Activated CD8-positive, alpha-beta memory T cell treated with anti-CD3 and anti-CD28 coated beads, Interleukin-2, amount 10 ng/mL, durations not matched to agents 7 days and 5 days (primary cell): ENCODE measurements at places on chromosomes 5 and 9. TPM values are rescaled to one million over a fixed set of nuclear protein-coding genes. Genes with fewer than 3 reads are reported as not detected.
A peak's percentile ranks its signal among the peaks of the same experiment; 100 is the strongest.

Gene LRRTM2
- not detected for total RNA-seq

- H3K4me1 ChIP-seq, result peaks cover 11% of the 10 kb centered on the region
- no peak overlapping the region for H3K4me3 ChIP-seq
- no peaks in the 10 kb centered on the region for H3K36me3 ChIP-seq
Observed at GRCh38 chr5:180869587-180869986, 8.5 kb upstream of the ZFP62 start.

DNA sequence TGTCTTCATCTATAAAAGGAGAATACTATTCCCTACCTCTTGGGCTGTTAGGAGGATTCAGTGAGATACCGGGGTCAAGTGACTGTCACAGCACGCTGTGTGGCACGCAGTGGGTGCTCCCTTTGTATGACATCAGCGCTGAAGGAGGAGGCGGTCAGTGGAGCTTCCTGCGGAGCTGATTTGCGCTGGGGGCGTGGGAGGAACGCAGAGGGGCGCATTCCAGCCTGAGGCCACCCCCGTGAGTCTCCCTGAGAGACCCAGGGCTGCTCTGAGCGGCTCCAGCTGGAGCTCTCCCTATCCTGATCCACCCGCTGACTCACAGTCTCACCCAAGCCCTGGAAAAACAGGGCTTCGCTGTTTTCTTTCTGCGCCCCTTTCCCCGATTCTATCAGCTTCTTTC is 24.3 kb upstream of the NEURL1B start:
- no peak overlapping the region for H3K4me3 ChIP-seq
- no peaks in the 10 kb centered on the region for H3K4me1 ChIP-seq
- no peak for DNase-seq
- peaks cover 11% of the 10 kb centered on the region for H3K27me3 ChIP-seq

Gene CDKN2B
- total RNA-seq, result 5.9 TPM

Gene FAM153A
- total RNA-seq, result 0.54 TPM

DNA sequence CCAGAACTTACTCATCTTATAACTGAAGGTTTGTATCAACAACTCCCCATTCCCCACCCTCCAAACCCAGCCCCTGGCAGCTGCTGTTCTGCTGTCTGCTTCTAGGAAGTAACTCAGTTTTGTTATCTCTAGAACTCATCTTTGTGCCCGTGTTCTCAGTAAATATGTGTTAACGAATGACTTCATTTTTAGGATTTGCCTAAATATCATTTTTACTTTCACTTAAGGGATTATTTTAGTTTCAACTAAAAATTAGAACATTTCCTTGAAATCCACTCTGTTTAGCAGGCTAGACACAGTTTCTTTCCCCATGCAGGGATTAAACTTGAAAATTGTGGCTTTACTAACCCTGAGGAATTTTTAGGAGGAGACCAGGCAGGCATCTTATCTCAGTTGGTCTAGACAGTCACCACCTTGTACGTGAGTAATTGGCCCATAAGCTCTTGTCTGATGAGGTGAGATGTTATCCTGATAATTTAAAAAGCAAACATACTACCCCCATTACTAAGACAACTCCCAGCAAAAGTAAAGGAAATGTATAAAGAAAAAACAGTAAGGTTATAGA is 68.2 kb upstream of the TNFAIP8 start:
- peaks cover 89% of the 10 kb centered on the region for H3K4me1 ChIP-seq
- H3K4me3 ChIP-seq, result peak overlapping the region; percentile 69
- H3K27ac ChIP-seq, result peak overlapping the region; percentile 92
- no peaks in the 10 kb centered on the region for H3K27me3 ChIP-seq
- peaks cover 31% of the 10 kb centered on the region for H3K36me3 ChIP-seq
- peak; percentile 64 for DNase-seq

GRCh38 chr5:3489239-3489843 is 106.3 kb upstream of the IRX1 start:
- H3K4me1 ChIP-seq, result no peaks in the 10 kb centered on the region
- no peak for DNase-seq
- H3K27ac ChIP-seq, result no peak overlapping the region
- H3K27me3 ChIP-seq, result no peaks in the 10 kb centered on the region
- peaks cover 1% of the 10 kb centered on the region for H3K36me3 ChIP-seq

GRCh38 chr5:126360467-126360866 is 62.7 kb upstream of the GRAMD2B start:
- DNase-seq, result no peak
- peaks cover 16% of the 10 kb centered on the region for H3K4me1 ChIP-seq
- peaks cover 13% of the 10 kb centered on the region for H3K27me3 ChIP-seq
- no peak overlapping the region for H3K27ac ChIP-seq
- no peak overlapping the region for H3K4me3 ChIP-seq

DNA sequence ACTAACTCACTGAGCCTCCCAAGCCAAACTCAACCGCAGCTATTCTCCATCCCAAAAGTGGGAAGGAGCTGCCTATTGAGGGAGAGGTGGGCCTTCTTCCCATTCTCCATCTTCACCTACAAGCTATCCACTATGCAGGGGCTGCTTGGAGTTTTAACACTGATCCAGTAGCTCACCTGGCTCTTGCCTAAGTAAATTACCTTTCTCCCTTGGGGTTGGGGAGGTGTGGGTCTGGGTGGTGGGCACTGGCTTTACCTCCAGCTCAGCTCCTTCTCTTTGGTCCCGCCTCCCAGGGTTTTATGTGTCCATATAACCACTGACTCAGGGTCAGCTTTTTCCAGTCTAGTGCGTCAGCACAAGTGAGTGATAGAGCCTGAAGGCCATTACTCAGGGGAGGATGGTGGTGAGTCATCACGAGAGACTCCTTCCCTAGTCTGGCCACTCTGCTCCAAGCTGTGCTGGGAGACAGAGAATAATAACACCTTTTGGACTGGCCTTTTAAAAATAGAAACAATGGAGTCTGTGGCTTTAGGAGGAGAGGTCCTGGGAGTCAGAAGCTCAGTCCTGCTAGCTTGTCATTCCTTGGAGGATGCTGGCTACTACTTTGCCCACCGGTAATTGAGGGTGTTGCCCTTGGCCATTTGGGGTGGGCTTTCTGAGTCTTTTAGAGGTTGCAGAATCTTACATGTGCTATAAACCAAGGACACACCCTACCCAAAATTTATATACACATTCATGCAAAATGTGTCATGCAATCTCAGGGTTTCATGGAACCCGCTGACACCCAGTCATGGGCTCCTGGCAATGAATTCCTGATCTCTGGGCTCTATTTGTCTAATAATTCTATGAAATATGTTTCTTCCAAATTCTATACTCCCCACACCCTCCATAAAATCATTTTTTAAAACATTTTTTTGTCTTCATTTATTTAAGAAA is 35.6 kb upstream of the ATP6V1G1 start:
- no peaks in the 10 kb centered on the region for H3K36me3 ChIP-seq
- peaks cover 21% of the 10 kb centered on the region for H3K27me3 ChIP-seq
- H3K4me1 ChIP-seq, result no peaks in the 10 kb centered on the region

DNA sequence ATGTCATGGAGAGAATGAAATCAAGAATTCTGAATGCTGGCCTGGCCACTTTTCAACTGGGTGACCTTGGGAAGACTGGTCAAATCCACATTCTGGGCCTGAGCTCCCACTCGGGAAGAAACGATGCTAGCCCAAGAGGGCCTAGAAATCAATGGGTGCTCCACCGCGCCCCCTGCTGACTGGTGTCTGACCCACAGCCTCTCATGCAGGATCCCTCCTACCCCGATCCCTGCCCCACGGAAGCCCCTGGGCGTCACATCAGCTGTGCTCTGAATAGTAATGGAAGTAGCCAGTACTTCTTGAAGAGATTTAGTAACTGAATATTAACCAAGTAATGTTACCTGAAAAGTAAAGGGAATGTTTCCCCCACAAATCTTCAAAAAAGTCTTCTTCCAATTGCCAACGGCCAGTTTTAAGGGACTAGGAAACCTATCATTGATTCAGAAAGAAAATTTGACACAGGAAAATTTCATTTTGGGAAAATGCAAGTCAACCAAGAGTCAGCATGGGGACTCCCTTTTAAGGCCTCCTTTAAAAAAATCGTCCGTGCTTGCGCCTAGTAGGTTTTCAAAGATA is 43.9 kb downstream of the CRB2 start:
- H3K4me1 ChIP-seq, result no peaks in the 10 kb centered on the region
- H3K36me3 ChIP-seq, result no peaks in the 10 kb centered on the region
- H3K4me3 ChIP-seq, result no peak overlapping the region
- no peaks in the 10 kb centered on the region for H3K27me3 ChIP-seq

Gene SPRY4
- 0.14 TPM for total RNA-seq

Gene YTHDC2
- 32.8 TPM for total RNA-seq

Gene GFPT2
- total RNA-seq, result 0.15 TPM

Gene BARX1
- not detected for total RNA-seq

DNA sequence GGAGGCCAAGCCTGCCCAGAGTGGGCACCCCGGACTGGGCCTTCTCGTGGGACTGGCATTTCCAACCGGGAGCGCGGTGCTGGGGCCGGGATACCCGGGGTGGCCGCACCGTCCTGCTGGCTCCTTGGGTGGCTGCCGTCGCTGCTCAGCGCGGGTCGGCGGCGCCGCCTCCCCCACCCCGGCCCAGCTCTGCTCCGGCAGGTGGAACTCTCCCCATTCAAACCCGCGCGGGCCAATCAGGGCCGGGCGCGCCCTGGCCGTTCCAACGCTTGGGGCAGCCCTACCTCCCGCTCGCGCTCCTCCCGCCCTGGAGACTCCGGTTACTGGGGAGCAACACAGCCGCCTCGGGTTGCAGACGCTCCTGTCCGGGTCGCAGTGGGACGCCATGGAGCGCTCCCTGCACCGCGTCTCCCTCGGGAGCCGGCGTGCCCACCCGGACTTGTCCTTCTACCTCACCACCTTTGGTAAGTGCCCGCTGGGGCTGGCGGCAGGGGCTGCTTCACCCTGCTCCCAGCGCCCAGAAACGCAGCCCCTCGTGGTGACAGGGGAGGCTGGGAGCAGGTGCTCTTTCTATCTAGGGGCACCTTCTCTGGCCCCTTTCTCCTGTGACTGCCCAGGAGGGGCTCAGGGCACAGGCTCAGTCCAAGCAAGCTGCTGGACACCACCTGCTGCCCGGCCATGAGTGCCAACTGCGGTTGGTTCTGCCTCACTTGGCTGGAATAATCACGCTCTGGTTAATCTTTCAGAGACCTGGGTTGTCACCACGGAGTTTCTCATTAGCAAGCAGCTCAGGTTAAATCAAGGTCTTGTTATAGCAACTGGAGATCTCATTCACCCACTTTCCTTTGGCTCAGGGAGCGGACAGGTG is at the start of gene RGS3:
Gene RGS3 (plus strand): TSS at position 310 of the 868 bp plus-strand sequence. CDS start 76 bp downstream, at position 386.
- peak within 1 kb of the TSS; percentile 58 for H3K4me3 ChIP-seq
- H3K36me3 ChIP-seq, result peaks cover 2% of the 10 kb centered on the region
- no peaks in the 10 kb centered on the region for H3K27me3 ChIP-seq
- DNase-seq, result no peak

GRCh38 chr5:43017428-43017815 is 22.7 kb downstream of the ANXA2R start:
- H3K27me3 ChIP-seq, result no peaks in the 10 kb centered on the region
- H3K27ac ChIP-seq, result peak overlapping the region; percentile 100
